Suppressor macrophage treated with lipopolysaccharide for 1 hour (primary cell): ENCODE measurements at places on chromosomes 16 and 17.

DNA sequence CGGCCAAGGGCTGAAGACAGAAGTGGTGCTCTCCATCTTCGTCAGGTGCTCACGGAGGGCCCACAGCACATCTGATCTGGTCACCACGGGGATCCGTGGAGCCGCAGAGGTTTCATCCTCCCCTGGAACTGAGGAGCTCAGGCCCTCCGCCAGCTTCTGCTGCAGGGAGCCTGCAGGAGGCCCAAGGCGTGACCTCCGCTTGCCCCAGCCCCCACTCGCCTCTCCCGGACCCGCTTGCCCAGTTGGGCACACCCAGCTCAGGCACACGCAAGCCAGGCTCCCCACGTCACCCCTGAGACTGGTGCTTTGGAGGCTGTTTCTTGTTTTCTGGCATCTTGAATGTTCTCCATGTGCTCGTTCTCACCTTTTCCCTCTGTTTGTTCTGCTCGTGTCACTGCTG, 39.4 kb upstream of the CHMP6 start:
- DNase-seq: no peak

DNA sequence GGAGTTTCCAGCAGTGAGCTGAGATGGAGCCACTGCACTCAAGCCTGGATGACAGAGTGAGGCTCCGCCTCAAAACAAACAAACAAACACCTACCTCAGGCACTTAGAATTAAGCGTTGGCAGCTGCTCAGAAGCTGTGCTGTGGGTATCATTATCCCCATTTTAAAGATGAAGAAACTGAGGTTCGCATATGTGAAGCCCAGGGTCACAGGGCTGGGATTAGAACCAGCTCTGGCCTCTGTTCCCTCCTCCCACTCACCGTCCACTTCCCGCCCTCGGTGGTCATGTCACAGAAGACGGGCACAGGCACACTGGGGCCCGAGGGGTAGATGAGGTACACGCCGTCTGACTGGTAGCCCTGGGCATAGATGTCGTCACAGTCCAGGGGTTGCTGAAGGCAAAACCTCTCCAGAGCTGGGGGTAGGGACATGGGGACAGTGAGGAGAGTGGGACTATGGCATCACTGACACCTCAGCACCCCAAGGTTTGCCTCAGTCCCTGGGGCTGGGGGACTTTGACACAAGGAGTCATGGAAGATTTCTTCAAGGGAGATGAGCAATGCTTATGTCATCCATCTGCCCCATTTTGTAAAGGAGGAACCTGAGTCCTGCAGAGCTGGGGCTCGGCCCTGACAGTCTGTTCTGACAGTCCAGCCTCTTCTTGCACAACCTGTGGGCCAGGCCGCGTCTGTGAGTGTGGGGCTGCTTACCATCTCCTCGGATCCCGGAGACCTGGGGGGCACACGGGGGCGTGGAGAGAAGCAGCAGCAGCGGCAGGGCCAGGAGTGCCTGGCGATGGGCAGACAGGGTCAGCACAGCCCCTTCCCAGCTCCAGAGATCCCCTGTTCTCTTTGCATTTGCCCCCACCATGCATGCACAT, 700 bp downstream of the MFAP4 start:
- DNase-seq: peak; percentile 98

GRCh38 chr17:82678265-82678891, 20.1 kb downstream of the RAB40B start:
- no peak for DNase-seq

DNA sequence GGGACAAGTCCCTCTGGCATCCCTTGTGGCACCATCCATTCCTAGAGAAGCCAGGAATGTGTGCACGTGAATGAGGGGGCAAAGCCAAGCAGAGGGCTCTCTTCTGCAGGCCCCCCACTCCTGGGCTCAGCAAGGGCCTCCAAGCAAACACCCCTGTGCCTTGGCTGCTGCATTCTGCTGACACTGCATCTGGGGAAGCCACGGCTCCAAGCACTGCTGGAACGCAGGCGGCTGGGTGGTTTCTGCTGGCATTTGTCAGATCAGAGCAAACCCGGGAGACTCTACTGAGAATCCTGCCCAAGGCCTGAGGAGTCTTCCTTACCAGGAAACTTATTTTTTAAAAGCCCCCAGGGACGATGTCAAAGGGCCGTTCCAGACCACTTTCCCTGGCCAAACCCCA, 23.3 kb downstream of the ATP6V0D1 start:
- DNase-seq: no peak

GRCh38 chr17:17837966-17838962, 1.5 kb upstream of the SREBF1 start:
- DNase-seq: peak; percentile 72

DNA sequence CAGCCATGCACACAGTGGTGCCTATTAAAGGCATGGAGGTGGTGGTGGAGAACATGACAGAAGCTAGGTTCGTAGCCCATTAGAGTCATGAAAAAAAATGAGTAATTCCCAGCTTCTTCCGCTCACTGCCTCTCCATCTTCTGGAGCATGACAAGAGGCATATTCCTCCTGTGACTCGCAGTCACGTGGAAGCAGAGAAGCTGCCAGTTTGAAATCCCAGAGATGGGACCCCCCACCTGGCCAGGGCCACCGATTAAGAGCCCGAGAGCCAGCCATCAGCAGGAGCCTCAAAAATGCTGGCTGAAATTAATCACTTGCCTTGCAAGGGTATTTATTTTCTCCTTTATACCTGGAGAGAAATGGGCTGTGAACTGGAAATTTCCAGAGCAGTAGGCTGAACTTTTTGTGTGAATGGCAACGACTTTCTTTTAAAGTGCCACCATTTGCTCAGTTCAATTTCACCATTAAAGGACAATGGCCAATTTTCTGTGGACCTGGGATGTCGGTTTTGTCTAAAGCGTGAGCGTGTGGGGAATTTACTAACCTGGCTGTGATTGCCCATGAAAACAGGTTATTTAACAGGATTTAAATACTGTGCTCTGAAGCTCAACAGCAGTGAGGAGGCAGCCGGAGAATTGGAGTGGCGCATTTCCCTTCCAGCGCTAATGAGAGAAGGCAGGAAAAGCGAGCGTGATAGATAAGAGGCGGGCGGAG, 189.7 kb upstream of the SDK2 start:
- DNase-seq: no peak

DNA sequence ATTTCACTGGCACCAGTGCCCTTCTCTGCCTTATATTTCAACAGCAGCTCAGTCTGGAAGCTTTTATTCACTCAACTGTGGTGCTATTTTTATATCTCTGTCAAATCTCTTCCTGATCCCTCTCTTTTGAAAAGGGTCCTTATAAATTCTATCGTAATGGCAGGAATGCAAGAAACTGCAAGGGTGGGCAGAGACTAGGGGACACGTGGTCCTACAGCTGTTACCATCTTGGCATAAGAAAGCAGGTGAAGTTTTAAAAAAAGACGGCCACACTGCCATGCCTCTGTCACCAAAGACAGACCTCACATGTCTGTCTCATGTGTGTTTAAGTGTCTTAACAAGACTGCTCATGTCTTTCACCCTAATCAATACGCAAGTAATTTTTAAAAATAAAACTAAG, 368.4 kb upstream of the CDH11 start:
- no peak for DNase-seq

GRCh38 chr16:46748775-46749705, 896 bp upstream of the MYLK3 start:
- DNase-seq: no peak

GRCh38 chr16:73166947-73167550, 119.1 kb upstream of the ZFHX3 start:
- DNase-seq: no peak

- no peak for DNase-seq
Measured at GRCh38 chr17:59832883-59833379, 59.8 kb downstream of the TUBD1 start.

GRCh38 chr17:75950855-75951554, 10.2 kb upstream of the FBF1 start:
- DNase-seq: peak; percentile 10

- DNase-seq: no peak
Measured at GRCh38 chr17:7846063-7846735, 8.7 kb upstream of the TMEM88 start.

DNA sequence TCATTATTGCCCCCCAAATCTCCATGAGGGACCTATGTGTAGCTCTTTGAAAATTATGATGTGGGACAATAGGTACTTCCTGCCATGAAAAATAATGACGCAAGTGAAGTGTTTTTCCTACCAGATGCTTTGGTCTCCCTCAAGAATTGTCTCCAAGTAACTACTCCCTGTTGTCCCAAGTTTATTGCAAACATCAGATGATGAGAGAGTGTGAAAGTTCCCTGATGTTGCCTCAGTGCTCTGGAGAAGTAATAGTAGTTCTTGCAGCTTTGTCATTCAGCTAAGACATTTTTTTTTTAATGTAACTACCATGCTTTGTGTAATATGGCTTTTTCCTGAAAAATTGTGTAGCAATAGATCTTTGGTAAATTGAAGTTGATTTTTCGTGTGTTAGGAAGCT, 20.1 kb downstream of the LPCAT2 start:
- DNase-seq: no peak

DNA sequence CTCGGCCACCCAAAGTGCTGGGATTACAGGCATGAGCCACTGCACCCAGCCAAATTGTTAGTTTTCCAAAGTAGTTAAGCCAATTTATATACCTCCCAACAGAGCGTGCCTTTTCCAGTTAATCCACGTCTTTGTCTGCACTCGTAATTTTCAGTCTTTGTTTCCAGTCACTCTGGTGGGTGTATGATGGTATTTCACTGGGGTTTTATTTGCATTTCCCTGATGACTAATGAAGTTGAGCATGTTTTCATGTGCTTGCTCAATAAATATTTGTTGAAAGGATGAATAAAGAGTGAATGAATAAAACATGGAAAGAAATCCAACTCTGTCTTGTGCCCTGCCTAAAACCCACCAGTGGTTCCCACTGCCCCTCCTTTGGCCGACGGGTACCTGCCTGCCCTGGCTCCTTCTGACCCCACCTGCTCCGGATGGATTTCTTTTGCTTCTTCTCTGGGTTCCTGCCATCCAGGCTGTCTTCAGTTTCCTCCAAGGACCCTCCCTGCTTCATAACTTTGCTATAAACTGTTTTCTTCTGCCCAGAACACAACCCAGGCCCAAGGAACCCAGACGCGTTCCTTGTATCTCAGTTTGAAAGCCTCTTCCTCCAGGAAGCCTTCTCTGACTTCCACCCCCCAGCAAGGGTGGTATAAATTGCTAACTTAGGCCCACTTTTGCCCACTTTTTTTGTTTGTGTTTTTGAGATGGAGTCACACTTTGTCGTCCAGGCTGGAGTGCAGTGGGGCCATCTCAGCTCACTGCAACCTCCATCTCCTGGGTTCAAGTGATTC, 3.0 kb upstream of the ABCC1 start:
- peak; percentile 81 for DNase-seq

DNA sequence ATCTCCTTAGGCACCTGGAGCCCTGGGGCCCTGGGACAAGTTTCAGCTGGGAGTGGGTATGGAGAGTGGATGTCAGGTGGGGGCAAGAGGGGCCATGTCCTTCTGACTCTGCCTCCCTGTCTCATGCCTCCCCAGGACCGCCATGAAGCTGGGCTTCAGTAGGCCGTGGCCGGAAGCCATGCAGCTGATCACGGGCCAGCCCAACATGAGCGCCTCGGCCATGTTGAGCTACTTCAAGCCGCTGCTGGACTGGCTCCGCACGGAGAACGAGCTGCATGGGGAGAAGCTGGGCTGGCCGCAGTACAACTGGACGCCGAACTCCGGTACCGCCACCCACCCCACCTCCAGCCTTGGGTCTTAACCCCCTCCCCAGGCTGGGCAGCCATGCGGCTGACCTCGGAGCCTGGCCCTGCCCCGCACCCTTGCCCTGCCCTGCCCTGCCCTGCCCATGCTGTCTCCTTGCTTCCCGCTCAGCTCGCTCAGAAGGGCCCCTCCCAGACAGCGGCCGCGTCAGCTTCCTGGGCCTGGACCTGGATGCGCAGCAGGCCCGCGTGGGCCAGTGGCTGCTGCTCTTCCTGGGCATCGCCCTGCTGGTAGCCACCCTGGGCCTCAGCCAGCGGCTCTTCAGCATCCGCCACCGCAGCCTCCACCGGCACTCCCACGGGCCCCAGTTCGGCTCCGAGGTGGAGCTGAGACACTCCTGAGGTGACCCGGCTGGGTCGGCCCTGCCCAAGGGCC, 20.0 kb downstream of the ACE start:
- no peak for DNase-seq

GRCh38 chr17:57104461-57105175, 19.6 kb downstream of the AKAP1 start:
- no peak for DNase-seq

DNA sequence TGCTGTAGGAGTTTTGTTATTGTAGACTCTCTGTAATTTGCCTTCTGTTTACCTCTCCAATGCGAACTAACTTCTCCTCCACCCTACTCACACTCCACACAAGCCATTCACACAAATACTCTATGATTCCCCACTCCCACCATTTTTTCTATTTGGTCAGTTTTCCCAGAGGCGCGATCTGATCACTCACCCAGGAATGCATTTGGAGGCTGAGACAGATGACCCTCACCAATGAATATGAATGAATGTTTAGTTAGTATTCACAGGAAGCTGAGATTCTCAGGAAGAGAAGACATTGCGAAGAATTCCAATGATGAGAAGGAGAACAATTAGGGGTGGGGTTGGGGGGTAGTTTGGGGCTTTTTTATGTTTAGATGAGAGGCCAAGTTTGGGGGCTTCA, 10.5 kb upstream of the ANKFN1 start:
- DNase-seq: no peak

- peak; percentile 21 for DNase-seq
Measured at GRCh38 chr16:89687092-89687940, 827 bp downstream of the CDK10 start.

DNA sequence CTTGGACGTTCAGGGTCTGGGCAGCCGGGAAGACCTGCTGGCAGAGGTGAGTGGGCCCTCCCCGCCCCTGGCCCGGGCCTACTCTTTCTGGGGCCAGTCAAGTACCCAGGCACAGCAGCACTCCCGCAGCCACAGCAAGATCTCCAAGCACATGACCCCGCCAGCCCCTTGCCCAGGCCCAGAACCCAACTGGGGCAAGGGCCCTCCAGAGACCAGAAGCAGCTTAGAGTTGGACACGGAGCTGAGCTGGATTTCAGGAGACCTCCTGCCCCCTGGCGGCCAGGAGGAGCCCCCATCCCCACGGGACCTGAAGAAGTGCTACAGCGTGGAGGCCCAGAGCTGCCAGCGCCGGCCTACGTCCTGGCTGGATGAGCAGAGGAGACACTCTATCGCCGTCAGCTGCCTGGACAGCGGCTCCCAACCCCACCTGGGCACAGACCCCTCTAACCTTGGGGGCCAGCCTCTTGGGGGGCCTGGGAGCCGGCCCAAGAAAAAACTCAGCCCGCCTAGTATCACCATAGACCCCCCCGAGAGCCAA, 8.6 kb upstream of the ABCC3 start:
- peak; percentile 84 for DNase-seq
